ENCODE measurements at places on chromosomes 2 and 18.

GRCh38 chr2:191030521-191031154 is 16.7 kb upstream of the STAT1 start:
- no peak for DNase-seq

DNA sequence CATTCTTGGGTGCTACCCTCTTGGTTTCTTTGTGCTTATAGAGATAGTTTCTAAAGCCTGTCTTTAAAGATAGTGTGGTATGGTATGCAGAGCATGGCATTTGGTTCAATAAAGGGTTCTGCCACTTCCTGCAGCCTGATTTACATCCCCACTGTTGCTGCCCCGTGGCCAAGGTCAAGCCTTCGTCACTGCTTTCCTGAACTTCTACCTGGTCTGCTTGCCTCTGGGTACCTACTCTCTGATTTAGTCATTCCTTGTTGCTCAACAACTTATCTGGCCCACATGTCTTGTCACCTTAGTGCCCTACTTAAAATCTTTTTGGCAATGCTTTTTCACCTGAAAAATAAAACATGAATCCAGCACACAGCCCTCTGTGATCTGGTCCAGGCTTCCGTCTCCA is 352.9 kb downstream of the LPIN1 start:
- no peak for DNase-seq

- peak; percentile 38 for DNase-seq
These were observed 110.0 kb downstream of the KCNE4 start for GRCh38 chr2:223161873-223162458.

GRCh38 chr2:165792104-165792454 is 2.0 kb downstream of the GALNT3 start:
- no peak for DNase-seq

GRCh38 chr2:180618570-180618969 is 361.8 kb upstream of the UBE2E3 start:
- no peak for DNase-seq

GRCh38 chr2:12106440-12107080 is 360.1 kb downstream of the LPIN1 start:
- DNase-seq, result peak; percentile 95

DNA sequence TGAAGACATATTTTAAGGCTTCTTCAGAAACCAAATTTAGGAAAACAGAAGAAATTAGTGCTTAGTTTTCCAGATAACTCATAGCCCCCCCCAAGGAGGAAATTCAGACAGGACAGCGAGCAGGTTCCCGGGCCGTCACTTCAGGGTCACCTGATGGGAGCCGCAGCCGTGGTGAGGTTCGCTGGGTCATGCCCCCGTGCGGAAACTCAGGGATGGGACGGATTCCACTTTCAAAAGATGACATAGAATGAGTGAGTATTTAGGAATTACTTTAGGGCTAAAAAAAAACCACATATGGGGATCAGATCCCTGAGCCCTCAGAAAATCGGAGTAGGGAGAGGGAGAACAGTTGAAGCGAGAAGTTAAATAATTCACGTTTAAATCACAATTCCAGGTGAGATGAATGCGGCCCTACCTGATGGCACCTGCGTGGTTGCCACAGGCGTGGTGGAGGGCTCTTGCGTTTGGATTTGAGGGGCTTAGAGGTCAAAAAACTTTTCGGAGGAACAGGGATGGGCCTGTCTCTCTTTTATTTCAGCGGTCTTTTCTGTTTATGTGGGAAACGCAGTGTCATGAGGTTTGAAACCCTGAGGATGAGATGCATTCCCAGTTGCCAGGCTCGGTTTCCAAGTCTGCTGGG is 114.4 kb downstream of the NFATC1 start:
- DNase-seq, result no peak

GRCh38 chr2:156891609-156892008 is 365.9 kb upstream of the GALNT5 start:
- no peak for DNase-seq

- DNase-seq, result peak; percentile 88
These were observed 182.5 kb upstream of the OSR1 start for GRCh38 chr2:19540739-19541525.

GRCh38 chr2:68828887-68829708 is 42.1 kb downstream of the BMP10 start:
- DNase-seq, result peak; percentile 81

DNA sequence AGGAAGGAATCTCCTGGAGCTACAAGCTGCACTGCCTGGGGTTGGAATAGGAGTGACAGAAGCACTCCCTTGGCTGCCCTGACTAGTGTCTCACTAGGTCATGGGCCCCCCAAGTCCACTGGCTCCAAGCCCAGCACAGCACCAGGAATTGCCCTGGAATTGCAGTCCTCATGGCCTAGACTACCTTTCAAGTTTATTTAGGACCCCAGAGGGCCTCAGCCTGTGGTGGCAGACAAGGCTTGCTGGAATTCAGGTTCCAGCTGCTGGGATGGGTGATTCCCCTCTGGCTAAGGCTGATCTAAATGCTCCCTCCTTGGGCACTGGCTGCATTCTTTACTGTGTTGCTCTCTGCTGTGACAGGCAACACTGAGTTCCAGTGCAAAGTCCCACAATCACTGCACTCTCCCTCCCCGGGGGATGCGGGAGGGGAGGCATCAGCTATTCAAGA is 14.0 kb downstream of the STRADB start:
- DNase-seq, result no peak

DNA sequence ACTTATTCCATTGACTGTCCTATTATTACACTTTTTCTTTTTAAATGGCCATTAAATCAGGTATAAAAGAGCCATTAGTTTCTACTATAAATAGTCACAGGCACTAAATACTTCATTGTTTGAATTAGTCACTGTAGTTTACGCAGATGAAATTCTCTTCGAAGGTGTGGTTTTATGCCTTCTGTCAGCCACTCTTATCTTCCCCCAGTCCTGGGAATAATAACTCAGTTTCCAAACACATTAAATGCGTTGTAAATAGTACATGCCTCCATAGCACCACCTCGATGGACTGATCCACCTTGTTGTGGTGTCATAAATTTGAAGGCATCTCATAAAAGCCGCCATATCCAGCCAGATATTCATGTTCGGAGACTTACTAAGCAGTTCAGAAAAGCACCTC is 72.1 kb upstream of the PARD3B start:
- no peak for DNase-seq

DNA sequence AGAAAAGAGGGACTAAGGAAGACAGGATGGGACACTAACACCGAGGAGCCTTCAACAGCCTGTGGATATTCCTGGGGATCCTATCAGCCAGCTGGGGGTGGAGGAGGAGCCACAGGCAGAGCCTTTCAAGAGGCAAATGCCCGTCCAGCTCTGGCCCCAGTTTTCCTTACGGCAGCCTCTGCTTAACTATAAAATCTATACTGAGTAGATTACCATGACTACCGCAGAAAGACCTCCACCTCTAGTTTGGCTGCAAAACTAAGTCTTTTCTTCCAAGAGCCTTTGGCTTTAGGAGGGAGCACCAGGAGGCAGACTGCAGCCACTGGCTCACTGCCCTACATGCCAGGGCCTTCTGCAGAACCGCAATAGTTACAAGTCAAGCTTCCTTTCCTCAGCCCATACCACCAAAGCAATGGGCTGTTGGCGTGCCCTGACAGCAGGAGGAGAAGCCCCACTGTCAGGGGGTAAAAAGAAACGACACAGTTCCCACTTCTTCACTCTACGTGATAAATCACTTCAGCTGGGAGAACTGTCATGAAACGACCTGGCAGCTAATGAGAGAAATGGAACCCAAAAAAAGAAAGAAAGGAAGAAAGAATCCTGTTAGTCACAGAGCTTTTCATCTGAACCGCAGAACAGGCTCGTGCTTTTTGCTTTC is 25.1 kb upstream of the CREB1 start:
- peak; percentile 78 for DNase-seq

- DNase-seq, result no peak
These were observed 216.2 kb downstream of the PDE1A start for GRCh38 chr2:182210669-182211068.

DNA sequence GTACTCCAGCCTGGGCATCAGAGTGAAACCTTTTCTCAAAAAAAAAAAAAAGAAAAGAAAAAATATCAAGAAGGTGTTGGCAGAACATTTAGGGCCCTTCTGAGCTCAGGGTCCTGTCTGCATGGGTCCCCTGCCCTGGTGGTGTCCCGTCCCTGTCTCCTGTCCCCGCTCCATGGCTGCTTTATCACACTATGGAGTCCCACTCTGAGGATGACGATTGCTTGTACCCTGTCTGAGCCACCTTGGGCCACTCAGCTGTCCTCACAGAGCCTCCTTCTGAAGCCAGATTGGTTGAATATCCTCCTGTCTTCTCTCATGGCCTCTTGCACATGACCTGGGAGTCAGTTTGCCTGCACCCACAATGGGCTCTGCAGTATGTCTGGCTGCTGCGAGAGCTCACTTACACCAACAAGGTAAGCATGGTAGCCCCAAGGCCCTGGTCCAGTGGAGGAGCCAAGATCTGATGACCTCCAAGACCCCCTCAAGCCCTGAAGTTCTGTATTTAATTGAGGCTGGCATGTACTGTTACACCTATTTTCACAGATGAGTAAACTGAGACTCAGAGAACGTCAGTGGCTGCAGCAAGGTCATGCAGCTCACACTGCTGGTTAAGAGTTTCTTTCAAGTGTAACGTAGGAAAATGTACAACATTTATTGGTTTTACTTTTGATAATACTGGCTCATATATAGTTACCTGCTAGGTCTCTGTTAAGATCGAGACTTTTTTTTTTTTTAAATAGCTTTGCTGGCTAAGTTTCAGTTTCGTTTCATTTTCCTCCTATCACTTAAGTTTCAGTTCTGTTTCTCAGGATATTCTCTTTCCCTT is 16.9 kb upstream of the ZCCHC2 start:
- no peak for DNase-seq

GRCh38 chr2:16093639-16094529 is 153.5 kb downstream of the MYCN start:
- DNase-seq, result no peak

DNA sequence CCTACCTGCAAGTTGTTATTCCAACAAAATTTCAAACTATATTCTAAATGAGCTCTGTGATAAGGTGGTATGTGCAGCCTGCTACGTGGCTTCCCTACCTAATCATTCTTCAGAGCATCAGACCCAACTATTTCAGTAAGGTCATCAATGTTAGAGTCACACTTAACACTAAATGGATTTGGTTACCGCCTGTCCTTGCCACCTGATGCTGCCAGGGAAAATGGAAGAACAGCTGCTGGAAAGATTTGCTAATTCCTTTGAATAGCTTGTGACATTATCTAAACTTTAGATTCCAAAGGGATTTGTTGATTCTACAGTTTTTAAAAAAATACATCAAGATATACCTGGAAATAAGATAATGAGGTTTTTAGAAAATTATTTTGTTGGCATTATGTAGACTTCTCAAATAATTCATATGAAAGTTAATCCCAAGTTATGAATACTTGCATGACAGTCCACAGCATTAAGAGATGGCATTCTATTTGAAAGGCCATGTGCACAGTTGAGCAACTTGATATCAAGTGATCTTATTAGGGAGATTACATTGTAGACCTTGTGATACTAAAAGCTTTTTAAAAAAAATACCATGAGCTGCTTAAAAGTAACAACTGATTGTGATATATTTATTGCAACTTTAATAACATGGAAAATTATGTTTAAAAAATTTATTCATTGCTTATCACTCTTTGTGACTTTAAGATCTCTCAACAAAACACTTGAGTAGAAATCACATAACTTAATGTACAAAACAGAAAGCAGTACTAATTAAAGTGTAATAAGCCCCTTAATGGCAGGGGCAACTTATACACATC is 98.3 kb upstream of the UGP2 start:
- no peak for DNase-seq

- no peak for DNase-seq
These were observed 768 bp upstream of the CYBRD1 start for GRCh38 chr2:171521361-171522051.

- DNase-seq, result no peak
These were observed 369.7 kb upstream of the TRIB2 start for GRCh38 chr2:12347066-12347493.

GRCh38 chr2:216653931-216654365 is 20.7 kb downstream of the IGFBP2 start:
- DNase-seq, result no peak

Measured in fibroblast of skin of left biceps (primary cell).